ENCODE measurements at places on chromosomes 12 and 14. TPM values are rescaled to one million over a fixed set of nuclear protein-coding genes. Genes with fewer than 3 reads are reported as not detected.

Gene PDZRN4
- not detected for total RNA-seq

Gene INHBC
- total RNA-seq: not detected

Gene PRPF39
- 30.4 TPM for total RNA-seq

Gene SOAT2
- total RNA-seq: not detected

Gene AP5M1
- total RNA-seq: 20.7 TPM

Gene MANSC4
- not detected for total RNA-seq

Gene TMEM52B
- not detected for total RNA-seq

Gene NEMF
- total RNA-seq: 54.5 TPM

Gene COX8C
- not detected for total RNA-seq

Gene RTN1
- 0.28 TPM for total RNA-seq

Gene C12orf50
- total RNA-seq: not detected

Gene TMEM63C
- total RNA-seq: 0.72 TPM

Gene LGR5
- total RNA-seq: not detected

Gene SLCO1B1
- total RNA-seq: not detected

Gene CDK17
- 186 TPM for total RNA-seq

Gene FAM181A
- not detected for total RNA-seq

Gene P2RX2
- total RNA-seq: not detected

Gene NTF3
- not detected for total RNA-seq

Gene GALNT16
- total RNA-seq: 0.19 TPM

Gene HOXC9
- total RNA-seq: not detected

Gene C3AR1
- total RNA-seq: 0.28 TPM

Gene CEP290
- 6.7 TPM for total RNA-seq

Gene GLT1D1
- not detected for total RNA-seq

Gene LMO3
- under 0.01 TPM for total RNA-seq

Gene RASSF9
- total RNA-seq: 0.99 TPM

Gene MEG3
- total RNA-seq: 12.6 TPM

Gene EMP1
- total RNA-seq: 119 TPM

Gene ZNF410
- 52.8 TPM for total RNA-seq

Gene GZMB
- total RNA-seq: not detected

Gene TAS2R8
- total RNA-seq: 0.09 TPM

Gene SSPN
- total RNA-seq: 0.27 TPM

Gene KCNH5
- total RNA-seq: under 0.01 TPM

Gene SERPINA5
- total RNA-seq: 1.2 TPM

Gene PMCH
- total RNA-seq: 0.09 TPM

Gene MIS18BP1
- 32.0 TPM for total RNA-seq

Gene SELPLG
- 0.27 TPM for total RNA-seq

Gene TPH2
- not detected for total RNA-seq

Gene STON2
- 0.18 TPM for total RNA-seq

Gene LAG3
- under 0.01 TPM for total RNA-seq

Gene TEX22
- total RNA-seq: 0.09 TPM

Gene RNASE11
- total RNA-seq: not detected

Gene SMCO2
- 0.36 TPM for total RNA-seq

Gene TMEM119
- total RNA-seq: under 0.01 TPM

Gene C14orf39
- total RNA-seq: under 0.01 TPM

Gene CISTR
- total RNA-seq: not detected

Gene ASIC1
- total RNA-seq: 1.0 TPM

Gene ASCL1
- total RNA-seq: not detected

Gene KLRF2
- not detected for total RNA-seq

Gene SERPINA3
- 36.9 TPM for total RNA-seq
